ENCODE measurements at places on chromosomes 7 and 10.

DNA sequence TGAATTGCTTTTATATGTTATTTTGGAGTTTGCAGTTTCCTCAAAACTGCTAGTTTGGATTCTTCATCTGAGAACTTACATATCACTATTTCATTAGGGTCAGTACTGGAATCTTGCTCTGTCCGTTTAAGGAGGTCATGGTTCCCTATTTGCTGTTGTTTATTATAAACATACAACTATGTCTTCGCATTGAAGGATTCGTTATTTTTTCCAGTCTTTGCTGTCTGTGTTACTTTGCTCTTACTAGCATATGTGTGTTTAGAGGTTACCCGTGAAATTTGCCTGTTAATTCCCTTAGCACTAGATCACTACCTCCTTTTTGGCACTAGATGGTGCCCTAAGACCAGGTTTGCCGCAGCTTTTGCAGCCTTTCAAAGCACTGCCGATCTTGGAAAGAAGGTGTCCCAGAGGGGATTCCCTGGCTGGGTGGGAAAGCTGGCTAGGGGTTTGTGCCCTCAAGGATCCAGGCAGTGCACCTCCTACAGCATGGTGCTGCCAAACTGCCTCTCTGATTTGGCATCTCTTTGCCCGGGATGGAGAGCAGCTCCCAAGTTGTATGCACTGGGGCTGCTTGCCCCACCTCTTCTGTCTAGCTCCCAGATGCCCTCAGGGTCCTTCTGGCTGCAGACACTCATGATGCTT lies 103.1 kb upstream of the APBB1IP start:
- DNase-seq, result peak; percentile 49

DNA sequence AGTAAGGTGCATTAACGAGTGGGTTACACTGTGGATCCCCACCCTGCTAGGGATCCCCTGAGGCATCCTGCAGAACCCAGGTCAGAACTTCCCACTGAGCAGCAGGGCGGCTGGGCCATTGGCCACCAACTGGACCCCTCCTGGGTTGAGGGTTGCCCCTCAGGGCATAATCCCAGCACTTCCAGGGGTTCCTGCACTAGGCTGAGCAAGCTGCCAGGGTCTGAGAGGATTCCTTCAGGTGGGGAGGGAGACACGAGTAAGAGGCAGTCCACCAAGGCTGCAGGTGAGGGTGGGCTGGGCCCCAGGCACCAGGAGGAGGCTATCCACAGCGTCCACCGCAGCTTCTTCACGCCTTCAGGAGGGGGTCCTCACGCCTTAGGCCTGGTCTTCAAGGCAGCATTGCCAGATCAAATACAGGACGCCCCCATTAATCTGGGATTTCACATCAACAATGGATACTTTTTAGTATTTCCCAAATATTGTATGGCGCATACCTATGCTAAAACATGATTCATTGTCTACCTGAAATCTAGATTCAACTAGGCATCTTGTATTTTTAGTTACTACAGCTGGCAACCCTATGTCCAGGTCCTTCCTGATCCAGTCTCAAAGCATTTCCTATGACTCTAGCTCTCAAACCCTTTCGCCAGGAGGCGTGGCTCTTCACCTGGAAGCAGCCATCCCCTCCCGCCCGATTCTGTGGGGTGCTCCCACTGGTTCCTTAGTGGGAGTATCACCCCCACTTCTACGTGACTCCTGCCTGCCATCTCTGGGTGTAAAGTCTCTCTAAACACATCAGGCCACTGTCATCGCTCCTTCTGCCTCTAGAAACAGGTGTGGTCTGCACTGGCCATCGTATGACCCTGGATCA lies 4.1 kb downstream of the PRKAG2 start:
- no peak for DNase-seq

DNA sequence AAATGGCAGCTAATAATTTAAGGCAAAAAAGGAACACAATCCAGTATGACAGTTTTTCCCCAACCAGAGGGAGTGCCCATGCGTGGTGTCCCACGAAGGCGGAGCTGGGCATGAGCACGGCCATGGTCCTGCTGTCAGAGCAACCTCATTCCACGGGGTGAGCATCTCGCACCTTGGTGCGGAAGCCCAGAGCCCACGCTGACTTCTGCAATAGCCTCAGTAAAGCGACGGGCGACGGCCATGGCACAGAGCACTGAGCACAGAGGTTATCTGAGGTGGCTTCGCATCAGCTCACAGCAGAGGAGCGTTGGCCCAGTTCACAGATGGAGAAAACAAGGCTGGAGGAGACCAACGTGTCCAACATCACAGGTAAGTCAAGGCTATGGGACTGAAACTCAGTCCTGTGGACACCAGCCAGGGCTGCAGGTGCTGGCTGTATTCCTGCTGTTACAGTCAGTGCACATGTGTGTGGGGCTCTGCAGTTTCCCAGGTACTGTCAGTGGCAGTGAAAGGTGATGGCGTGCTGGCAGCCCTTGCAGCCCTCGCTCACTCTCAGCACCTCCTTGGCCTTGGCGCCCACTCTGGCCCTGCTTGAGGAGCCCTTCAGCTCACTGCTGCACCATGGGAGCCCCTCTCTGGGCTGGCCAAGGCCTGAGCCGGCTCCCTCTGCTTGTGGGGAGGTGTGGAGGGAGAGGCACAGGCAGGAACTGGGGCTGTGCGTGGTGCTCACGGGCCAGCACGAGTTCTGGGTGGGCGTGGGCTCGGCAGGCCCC lies 525.6 kb downstream of the PTPRN2 start:
- no peak for DNase-seq

DNA sequence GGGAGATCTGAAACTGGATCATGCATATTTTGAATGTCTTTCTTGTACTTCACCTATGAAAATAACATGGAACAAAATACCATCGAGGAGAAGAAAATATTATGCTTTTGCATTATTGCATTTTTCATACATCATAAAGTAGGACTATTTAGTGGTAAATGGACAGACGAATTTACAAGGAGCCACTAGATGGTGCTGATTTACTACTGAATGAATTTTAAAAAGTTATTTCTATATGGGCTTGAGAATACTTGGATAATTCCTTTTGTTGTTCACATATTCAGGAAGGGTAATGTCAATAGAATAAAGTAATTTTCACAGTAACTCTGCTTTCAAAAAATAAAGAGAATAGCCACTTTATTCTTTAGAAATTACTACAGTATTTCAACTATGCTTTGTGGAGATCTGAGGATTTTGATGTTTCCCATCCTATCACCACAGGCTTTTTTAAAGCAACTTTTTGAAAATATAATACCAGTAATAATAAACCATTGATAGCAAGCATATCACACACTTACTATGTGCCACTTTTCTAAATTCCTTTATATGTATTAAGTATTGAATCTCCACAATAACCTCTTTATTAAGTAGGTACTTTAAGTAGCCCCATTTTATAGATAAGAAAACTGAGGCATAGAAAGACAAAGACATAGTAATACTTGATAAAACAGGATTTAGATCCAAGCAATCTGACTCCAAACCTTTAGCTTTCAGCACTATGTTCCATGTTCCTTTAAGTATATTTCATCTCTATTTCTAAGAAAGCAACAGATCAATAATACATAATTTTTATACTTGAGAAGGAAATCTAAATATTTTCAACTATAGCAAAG lies 38.6 kb downstream of the NEBL start:
- peak; percentile 61 for DNase-seq

- DNase-seq, result no peak
Measured at GRCh38 chr7:112365551-112365950, 84.7 kb upstream of the IFRD1 start.

- peak; percentile 90 for DNase-seq
Measured at GRCh38 chr10:128875956-128876736, 590.9 kb upstream of the MGMT start.

DNA sequence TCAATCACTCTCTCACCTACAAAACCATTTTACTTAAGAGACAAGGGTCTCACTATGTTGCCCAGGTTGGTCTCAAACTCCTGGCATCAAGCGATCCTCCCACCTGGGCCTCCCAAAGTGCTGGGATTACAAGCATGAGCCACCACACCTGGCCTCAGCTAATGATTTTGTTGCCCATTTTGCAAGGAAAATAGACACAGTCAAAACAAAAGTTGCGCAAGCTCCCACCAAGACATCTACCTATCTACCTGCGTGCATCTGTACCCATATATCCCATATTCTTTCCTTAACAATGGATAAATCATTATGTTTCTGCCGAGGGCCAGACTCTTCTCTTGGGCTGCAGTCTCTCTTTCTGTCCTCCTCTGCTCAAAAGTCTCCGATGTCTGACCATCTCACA lies 67.3 kb downstream of the APBB1IP start:
- no peak for DNase-seq

GRCh38 chr7:100728196-100728595 lies 5.2 kb upstream of the ZAN start:
- DNase-seq, result no peak

- DNase-seq, result no peak
Measured at GRCh38 chr10:76666891-76667290, 970.7 kb downstream of the KCNMA1 start.
